ENCODE measurements at places on chromosomes 3 and 15. TPM values are rescaled to one million over a fixed set of nuclear protein-coding genes. Genes with fewer than 3 reads are reported as not detected.

- DNase-seq = no peak
Observed at GRCh38 chr3:138043266-138044029, 33.5 kb downstream of the CLDN18 start.

GRCh38 chr3:72071624-72072023 is 286.7 kb upstream of the PROK2 start:
- DNase-seq = no peak

- no peak for DNase-seq
Observed at GRCh38 chr15:25971053-25971452, 107.9 kb upstream of the ATP10A start.

- DNase-seq = no peak
Observed at GRCh38 chr3:46559091-46559704, 6.9 kb downstream of the LRRC2 start.

GRCh38 chr3:169822540-169822939 is 9.8 kb upstream of the LRRC34 start:
- DNase-seq = no peak

- no peak for DNase-seq
Observed at GRCh38 chr3:73327052-73327451, 265.6 kb downstream of the EBLN2 start.

DNA sequence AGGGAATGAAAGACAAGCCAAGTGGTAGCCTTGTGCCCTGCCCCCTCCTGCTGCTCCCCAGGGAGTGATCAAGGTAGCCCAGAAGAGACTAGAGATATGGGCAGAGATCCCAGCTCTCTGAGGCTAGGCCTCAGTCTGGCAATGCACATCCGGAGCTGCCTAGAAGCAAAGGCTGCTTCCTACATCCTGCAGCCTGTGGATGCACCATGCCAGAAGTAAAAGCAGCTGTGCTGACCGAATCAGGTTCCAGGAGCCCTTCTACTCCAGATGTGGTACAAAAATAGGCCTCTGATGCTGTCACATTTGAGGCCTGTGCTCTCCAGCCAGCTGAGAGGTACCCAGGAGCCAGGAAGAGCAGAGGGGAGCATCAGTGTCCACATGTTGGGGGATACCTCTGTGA is 16.0 kb downstream of the TRAIP start:
- no peak for DNase-seq

DNA sequence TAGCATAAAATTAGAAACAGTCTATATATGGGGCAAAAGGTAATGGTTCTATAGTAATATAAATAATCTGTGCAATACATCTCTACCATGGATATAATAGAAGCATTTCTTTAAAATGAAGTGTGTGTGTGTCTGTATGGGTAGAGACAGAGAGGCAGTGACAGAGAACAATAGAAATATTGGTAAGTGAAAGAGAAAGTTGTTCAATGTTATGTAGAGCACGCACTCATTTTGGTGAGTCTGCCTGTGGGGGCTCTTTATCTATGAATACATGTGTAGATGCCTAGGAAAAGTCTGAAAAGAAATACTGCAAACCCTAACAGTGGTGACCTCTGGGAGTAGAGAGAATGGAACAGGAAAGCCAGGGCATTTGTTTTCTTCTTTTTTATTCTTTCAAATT is 182.6 kb downstream of the STAC start:
- no peak for DNase-seq

DNA sequence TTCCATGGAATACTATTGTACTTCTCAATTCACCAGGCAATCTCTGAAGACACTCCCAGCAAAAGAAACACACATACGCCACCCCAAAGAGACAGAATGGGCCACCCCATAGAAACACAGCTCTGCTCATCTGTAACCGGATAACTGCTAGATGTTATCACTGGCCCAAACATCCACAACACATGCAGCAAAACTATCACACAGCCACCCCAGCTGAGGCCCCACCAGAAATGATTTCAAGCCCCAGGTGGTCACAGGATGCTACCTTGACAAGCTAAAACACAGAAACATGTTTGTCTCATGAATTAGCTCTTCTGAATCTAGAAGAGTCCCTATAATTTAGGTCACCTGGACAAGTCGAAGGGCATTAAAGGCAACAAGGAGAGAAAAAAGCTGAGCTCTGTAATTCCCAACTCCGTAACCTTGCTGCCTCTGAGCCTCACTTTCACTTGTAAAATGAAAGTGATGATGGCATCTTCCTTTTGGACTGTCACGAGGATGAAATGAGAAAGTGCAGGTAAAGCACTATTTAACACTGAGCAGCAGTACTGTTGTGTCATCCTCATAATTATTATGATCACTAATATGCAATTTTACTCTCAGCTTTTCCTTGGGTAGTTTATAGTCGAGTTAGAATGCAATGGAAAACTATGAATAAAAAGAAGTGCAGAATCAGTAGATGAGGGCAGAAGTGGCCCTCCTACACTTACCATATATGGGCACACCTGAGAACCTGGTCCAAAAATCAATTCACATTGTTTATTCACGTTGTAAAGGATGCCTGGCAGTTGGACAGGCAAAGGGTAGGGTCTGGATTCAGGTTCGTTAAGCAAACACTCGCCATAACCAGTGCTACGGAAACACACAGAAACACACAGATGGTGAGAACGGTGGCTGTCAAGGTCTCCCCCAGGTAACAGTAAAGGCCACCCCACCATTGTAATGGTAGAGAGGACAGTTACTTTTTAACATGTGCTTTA is 38.6 kb downstream of the ADAMTS9 start:
- DNase-seq = no peak

DNA sequence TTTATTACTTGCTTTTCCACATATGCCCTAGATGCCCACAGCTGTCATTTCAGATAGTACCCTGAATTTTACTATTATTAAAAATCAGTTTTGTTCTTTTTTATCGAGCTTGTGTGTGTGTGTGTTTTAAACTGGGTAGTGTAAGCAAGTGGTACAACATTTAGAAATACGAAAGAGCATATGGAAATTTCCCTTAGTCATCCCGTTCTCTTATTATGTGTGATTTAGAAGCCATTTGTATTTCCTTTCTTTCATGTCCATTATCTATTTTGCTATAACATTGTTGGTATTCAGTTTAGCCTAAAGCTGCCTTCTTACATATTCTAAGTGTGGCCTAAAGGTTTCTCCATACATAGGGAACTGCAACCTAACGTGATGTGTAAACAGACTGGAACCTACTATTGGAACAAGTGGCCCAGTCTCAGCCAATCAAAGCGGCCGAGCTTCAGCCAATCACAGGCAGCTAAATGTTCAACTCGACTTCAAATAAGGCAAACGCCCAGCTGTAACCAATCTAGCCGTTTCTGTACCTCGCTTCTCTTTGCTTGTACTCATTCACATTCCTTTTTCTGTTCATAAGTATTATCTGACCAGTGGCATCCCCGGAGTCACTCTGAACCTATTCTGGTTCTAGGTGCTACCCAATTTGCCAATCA is 14.7 kb upstream of the SYN2 start:
- DNase-seq = no peak

GRCh38 chr15:45612790-45613415 is 21.9 kb upstream of the SQOR start:
- DNase-seq = no peak

DNA sequence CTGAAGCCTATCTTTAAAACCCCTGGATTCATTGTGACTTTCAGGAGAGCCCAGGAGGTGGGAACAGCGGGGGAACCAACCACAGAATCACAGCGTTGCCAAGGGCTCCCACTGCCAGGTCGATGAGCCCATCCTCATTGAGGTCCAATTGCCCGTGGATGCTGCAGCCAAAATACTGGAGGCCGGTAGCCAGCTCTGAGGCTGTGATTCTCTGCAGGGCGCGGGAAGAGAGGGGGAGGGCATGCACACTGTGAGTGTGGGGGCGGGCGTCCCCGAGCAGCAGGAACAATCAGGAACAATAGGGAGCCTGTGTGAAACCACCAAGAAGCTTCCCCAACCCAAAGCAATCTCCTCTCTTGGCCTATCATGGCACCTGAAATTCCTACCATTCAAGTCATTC is 53.4 kb downstream of the FEM1B start:
- DNase-seq = no peak

DNA sequence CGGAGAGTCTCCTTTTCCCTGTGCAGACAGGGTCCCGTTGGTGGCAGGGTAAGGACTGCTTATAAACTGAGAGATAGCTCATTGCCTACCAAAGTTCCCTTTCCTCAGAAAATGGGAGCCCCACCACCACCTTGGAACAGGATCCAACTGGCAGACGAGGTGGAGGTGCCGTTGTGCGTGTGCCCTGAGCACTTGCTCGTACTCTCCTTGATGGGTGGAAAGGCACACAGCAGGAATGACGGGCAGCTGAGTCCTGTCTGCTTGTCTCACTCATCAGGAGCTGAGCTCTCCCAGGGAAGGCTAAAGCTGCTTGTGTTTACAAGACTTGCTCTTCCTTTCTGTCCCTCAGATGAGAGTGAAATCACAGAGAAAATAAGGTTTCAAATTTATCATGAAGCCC is 60.7 kb downstream of the B3GNT5 start:
- DNase-seq = no peak

GRCh38 chr3:24595796-24596195 is 101.1 kb upstream of the THRB start:
- DNase-seq = no peak

- DNase-seq = no peak
Observed at GRCh38 chr3:115667738-115668065, 44.4 kb downstream of the GAP43 start.

GRCh38 chr3:187850258-187850921 is 105.1 kb upstream of the BCL6 start:
- no peak for DNase-seq

- no peak for DNase-seq
Observed at GRCh38 chr15:41494922-41495735, 1.5 kb downstream of the ITPKA start.

DNA sequence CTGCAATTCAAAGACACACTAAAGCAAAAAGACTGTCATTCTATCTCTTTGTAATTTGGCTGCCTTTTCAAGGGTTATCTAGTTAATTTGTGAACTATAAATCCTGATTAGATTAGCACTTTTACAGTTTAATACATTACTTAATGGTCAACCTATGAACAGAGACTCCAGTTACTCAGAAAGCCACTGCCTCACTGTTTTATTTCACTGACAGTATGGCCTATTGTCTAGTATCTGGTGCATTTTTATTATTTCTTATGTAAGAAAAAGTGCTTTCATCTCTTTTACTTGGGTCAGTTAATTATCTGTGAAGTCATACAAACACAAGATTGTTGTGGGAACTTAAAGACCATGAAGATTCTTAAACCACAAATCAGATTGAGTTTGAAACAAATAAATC is 133.8 kb downstream of the ZBBX start:
- no peak for DNase-seq

- no peak for DNase-seq
Observed at GRCh38 chr15:76802411-76802810, 102.7 kb downstream of the SCAPER start.

- no peak for DNase-seq
Observed at GRCh38 chr3:63051920-63052319, 176.7 kb upstream of the CADPS start.

DNA sequence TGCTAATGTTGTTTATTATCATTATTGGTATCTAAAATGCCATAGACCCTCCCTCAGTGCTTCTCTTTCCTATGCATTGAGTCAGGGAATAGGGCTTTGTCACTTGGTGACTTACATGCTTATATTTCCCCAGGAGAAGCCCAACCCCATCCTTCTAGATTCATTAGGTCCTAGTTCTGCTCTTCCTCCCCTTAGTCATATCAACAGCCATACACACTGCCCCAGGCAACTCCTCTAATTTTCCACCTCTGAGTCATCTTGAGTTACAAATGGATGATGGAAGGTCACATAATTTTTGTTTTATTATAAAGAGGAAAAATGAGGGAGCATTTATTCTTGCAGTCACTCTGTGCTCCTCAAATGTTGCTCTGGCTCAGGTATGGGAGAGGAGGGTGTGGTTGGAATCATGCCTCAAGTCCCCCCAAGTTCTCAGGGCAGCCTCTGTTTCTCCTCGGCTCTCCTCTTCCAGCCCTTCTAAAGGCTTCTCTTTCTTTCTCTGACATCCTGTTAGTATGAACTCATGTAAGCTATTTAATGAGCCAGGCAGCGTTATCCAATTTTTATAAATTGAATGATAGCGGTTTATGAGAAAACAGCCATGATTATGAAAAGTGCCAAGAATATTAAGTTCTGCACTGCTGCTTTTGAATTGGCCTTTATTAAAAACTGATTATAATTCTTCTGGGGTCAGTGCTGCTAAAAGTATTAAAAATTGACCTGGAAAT is 45.6 kb upstream of the FSTL1 start:
- no peak for DNase-seq

GRCh38 chr3:195117978-195118581 is 152.9 kb downstream of the XXYLT1 start:
- no peak for DNase-seq

GRCh38 chr15:52511084-52511483 is 17.6 kb downstream of the MYO5A start:
- DNase-seq = no peak

DNA sequence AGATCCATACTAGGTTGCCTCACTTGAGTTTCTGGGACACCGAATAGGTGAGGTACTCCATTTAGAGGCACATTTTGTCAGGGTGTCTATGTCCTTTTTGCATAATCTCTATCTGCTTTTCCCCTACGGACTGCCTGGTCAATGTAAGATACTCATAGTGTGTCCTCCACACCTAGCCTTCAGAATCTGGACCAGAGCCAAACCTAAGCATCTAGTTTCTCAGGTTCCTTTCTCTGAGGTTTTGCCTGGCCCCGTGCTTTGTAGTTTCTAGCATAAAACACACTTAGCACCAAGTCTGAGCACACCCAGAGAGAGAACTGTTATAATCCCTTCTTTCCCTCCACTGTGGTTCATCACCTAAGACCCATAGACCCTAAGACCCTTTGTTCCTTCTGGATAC is 105.9 kb upstream of the MLF1 start:
- no peak for DNase-seq

DNA sequence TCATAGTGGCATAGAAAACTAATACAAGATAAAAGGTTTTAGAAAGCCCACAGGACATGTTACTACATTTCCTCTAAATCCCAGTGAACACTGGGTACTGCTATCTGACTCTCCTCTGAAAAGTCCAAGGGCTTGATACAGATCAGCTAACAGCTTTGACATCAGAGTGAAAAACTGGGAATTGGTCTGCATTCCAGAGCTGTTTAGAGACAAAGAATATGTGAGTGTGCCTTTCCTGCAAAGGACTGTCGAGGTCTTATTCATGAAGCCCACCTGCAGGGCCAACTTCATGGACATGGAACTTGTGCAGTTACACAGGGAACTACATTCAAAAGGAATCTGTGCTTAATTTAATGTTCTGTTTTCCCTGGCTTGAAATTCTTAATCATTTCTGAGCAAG is 5.2 kb upstream of the TMCO5A start:
- DNase-seq = no peak

- no peak for DNase-seq
Observed at GRCh38 chr15:48641416-48641815, 4.1 kb downstream of the FBN1 start.

GRCh38 chr3:178714925-178715832 is 178.9 kb downstream of the KCNMB2 start:
- no peak for DNase-seq

The SLC28A1 gene
- not detected for total RNA-seq

The PPIB gene
- total RNA-seq = 392 TPM

The UPK1B gene
- total RNA-seq = not detected

The SATB1 gene
- 267 TPM for total RNA-seq

The UACA gene
- 1.3 TPM for total RNA-seq

The CPN2 gene
- not detected for total RNA-seq

The LRRN1 gene
- total RNA-seq = 0.10 TPM

The RBMS3 gene
- total RNA-seq = 0.63 TPM

The TNNC1 gene
- 2.3 TPM for total RNA-seq

The STXBP5L gene
- total RNA-seq = not detected

The TNFAIP8L3 gene
- total RNA-seq = 0.13 TPM

Data from activated CD4-positive, alpha-beta memory T cell treated with anti-CD3 and anti-CD28 coated beads, Interleukin-2, amount 10 ng/mL, durations not matched to agents 7 days and 5 days (primary cell).